ENCODE measurements at places on chromosomes 6 and 20.

DNA sequence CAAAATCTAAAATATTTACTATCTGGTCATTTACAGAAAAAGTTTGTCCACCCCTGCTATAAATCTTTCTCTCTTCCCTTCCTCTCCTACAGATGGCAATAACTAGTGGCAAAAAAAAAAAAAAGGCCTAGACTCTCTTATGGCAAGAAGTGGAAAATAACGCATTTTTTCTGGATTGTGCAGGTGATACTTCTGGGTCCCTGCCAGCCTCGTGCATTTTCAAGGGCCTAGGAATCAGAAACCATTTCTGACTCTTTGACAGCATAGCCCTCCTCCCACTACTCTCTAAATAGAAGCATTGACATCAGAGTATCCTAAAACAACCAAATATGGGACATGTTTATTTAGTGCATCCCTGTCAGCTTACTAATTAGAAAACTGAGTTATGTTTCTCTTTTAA is 251.0 kb downstream of the KHDC1L start:
- no peak for DNase-seq

DNA sequence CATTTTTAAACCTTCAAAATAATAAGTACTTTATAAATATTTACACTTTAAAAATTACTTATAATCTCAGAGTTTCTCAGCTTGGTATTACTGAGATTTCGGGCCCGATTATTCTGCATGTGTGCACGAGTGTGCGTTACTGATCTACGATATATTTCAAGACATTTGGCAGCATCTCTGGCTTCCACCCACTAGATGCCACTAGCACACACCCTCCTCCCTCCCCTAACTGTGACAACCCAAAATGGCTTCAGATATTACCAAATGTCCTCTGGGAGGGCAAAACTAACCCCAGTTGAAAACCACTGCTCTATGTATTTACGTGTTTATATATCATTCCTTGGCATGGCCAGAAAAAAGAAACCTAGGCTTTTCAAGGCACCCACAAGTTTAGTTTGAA is 95.9 kb downstream of the FYN start:
- peak; percentile 23 for DNase-seq

- DNase-seq: peak; percentile 50
These were observed 14.7 kb downstream of the UCKL1 start for GRCh38 chr20:63941282-63942081.

GRCh38 chr20:25399037-25399430 is 8.4 kb upstream of the ABHD12 start:
- peak; percentile 67 for DNase-seq

- no peak for DNase-seq
These were observed 68.1 kb downstream of the PREX1 start for GRCh38 chr20:48759631-48760245.

DNA sequence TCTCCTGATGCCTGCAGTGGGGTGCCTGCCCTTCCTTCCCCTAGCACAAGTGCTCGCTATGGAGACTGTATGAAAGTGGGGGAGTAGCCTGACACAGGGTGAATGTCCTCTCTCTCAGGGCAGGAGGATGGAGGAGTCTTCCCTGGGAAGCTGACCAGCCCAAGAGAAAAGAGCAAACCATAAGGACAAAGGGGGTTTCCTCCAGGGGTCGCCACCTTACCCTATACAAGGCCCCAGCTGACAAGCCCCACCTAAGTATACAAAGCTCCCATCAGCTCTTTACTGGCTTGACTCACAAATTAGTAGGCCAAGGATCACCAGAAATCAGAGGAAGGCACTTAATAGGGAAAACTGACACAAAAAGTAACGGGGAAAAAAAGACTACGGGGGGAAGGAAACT is 54.1 kb downstream of the PLAGL1 start:
- DNase-seq: peak; percentile 3

- DNase-seq: no peak
These were observed 32.9 kb downstream of the TRAM2 start for GRCh38 chr6:52543729-52544601.

DNA sequence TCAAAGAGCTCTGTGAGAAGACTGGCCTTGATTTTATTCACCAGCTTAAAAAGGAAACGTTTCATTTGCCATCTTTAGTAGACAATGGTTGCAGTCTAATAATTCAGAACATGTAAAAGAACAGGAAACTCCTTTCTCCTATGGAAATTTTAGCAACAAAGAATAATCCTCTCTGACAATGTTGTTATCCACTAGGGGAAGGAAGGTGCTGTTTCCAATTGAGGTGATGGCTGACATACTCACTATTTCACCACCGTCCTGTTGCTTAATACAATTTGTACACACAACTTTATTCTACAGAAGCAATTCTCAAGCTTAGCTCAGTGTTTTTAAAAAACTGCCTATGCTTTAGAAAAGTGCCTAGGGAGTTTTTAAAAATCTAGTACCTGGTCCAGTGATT is 192.7 kb downstream of the ARHGAP18 start:
- DNase-seq: no peak

GRCh38 chr6:16700916-16701234 is 60.4 kb downstream of the ATXN1 start:
- no peak for DNase-seq

DNA sequence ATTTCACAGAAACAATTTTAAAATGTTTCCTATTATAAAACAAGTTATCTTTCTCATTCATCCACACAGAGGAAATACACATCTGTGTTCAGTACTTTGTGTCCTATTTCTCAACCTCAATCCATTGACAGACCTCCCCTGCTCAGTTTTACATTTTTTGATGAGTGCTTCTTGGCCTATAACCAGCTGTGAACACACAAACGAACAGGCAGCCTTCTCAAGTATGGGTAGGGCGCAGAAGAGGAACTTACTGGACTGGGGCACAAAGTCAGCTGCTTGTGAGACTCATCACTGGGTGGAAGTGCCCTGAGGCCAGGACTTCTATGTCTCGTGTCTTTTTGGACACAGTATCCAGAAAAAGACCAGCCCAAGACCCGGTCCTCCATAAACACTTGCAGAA is 2.8 kb downstream of the RPS6KA2 start:
- DNase-seq: no peak

- DNase-seq: no peak
These were observed 58.5 kb upstream of the FNDC1 start for GRCh38 chr6:159110748-159111147.

- DNase-seq: peak; percentile 65
These were observed 92.8 kb downstream of the CLIC5 start for GRCh38 chr6:45922728-45923351.

GRCh38 chr20:56181583-56181982 is 66.9 kb upstream of the MC3R start:
- DNase-seq: no peak

DNA sequence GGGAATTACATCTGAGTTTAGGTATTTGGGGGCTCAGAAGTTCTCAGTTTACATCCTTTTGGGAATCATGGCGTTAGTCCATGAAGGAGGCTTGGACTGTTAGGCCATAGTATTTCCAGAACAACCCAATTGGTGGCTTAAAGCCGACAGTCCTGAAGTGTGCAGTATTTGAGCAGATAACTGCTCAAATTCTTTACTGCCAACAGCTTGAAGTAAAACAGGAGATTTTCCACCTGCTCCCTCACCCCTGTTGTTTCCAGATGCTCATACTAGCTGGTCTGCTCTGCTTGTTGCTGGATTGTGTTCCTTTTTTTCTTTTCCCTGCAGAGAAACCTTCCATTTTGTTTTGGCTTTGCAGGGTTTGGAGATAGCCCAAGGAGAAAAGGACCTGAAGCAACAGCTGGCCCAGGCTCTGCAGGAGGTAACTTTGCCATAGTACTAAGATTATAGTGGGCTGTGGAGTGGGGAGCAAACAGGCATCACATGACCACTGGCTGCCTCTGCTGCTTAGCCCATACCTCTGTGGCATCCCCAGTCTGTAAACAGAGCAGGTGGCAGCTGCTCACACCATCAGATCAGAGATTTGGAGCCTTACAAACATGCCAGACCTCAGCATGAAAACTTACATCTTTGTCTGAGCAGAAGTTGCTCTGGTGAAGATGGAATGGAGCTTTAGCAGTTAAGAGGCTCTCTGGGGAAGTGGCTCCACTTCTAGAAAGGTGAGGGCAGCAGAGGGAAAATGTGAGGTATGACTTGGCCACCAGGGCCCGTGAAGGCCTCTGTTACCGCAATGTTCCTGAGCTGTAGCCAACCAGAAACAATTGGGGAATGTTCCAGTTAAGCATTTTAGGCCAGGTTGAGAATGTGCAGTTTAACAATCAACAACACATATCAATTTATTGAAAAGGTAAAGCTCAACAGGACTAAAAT is 17.6 kb downstream of the RNF8 start:
- DNase-seq: no peak

- DNase-seq: no peak
These were observed 45.5 kb downstream of the SLC9A8 start for GRCh38 chr20:49858076-49858585.

- no peak for DNase-seq
These were observed 59.4 kb downstream of the RSPO3 start for GRCh38 chr6:127177923-127178231.

- DNase-seq: no peak
These were observed 16.2 kb upstream of the RCAN2 start for GRCh38 chr6:46507426-46507825.

DNA sequence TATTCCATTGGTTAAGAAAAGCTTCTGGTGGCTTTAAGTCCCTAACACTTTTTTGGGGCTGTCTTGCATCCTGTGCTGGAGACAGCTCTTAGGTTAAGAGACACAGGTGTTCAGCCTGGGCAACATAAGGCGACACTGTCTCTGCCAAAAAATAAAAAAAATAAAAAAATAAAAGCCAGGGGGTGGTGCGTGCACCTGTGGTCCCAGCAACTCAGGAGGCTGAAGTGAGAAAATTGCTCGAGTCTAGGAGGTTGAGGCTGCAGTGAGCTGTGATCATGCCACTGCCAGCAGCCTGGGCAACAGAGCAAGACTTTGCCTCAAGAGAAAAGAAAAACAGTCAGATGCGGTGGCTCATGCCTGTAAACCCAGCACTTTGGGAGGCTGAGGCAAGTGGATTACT is 55.6 kb upstream of the ZMYND8 start:
- no peak for DNase-seq

GRCh38 chr20:8432435-8433148 is 300.5 kb downstream of the PLCB1 start:
- no peak for DNase-seq

DNA sequence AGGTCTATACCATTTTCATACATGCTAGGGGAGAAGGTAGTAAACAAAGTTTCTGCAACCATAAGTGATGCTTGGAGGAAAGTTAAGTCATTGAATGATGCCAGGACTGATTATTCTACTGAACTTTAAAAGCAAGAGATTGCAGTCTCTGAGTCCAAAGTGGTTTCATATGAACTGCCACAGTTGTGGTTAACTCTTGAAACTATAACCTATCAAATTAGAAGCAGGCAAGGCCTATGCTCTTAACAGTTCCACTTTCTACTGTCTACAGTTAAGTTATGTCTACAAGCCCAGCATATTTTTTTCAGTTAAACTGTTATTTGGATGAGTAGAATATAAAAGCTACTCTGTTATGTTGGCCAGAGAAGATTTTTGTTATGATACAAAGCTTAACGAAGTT is 326.5 kb upstream of the RUNX2 start:
- DNase-seq: no peak

DNA sequence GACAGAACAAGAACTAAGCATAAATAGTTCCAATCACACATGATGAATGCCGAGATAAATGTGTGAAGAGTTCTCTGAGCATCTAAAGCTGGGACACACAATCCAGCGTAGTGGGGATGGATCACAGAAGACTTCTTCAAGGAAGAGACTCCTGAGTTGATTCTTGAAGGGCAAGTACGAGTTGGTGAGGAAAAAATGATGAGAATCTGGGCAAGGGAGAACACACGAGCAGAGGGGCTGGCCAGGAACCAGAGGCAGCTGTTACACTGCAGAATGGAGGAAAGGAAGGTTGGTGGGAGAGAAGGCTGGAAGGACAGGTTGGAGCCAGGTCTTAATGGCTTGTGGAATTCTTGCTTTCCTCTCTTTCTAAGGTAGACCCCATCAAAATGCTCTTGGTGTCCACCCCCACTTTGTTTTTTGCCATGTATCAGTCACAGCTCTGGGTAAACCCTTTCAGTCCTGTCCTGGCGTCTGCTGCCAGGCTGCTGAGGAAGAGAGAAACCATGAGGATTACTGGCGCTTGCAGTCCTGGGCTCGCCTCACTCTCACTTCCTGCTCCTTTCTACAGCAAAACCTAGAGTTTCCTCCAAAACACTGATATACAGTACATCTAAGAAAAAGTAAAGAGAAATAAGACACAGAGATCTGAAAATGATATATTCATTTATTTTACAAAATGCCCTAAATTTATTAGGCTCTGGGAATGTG is 127.6 kb upstream of the FAM184A start:
- DNase-seq: no peak

GRCh38 chr6:112362812-112363570 is 15.9 kb downstream of the RFPL4B start:
- DNase-seq: no peak

DNA sequence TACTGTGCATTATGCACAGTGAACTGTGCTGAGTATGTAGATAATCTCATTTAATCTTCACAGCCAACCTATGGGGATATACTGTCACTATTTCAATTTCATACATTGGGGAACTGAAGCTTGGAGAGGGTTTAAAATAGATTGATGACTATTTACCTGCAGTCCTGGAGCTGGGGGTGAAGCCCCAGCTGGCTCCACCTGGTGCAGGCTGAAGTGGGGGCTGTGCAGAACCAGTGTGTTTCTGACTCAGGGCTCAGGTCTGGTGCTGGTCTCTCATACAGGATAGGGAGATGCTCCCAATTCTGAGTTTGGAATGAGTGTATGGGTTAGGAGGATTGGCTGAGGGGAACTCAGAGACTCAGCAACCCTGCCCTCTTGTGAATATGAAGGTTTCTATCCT is 176.1 kb upstream of the CEP162 start:
- DNase-seq: no peak
